ENCODE measurements at places on chromosomes 3 and 15. TPM values are rescaled to one million over a fixed set of nuclear protein-coding genes. Genes with fewer than 3 reads are reported as not detected.

Gene ABI3BP
- total RNA-seq, result not detected

GRCh38 chr15:92168066-92168683 is 225.5 kb upstream of the ST8SIA2 start:
- H3K4me1 ChIP-seq, result no peaks in the 10 kb centered on the region
- peaks cover 8% of the 10 kb centered on the region for H3K36me3 ChIP-seq
- no peaks in the 10 kb centered on the region for H3K27me3 ChIP-seq
- H3K4me3 ChIP-seq, result no peak overlapping the region
- no peak for DNase-seq
- no peak overlapping the region for H3K27ac ChIP-seq

Gene LRRC15
- total RNA-seq, result not detected

- DNase-seq, result no peak
- no peaks in the 10 kb centered on the region for H3K4me1 ChIP-seq
- H3K4me3 ChIP-seq, result no peak overlapping the region
- no peak overlapping the region for H3K27ac ChIP-seq
Measured at GRCh38 chr3:99741588-99741987, 76.1 kb upstream of the CMSS1 start.

DNA sequence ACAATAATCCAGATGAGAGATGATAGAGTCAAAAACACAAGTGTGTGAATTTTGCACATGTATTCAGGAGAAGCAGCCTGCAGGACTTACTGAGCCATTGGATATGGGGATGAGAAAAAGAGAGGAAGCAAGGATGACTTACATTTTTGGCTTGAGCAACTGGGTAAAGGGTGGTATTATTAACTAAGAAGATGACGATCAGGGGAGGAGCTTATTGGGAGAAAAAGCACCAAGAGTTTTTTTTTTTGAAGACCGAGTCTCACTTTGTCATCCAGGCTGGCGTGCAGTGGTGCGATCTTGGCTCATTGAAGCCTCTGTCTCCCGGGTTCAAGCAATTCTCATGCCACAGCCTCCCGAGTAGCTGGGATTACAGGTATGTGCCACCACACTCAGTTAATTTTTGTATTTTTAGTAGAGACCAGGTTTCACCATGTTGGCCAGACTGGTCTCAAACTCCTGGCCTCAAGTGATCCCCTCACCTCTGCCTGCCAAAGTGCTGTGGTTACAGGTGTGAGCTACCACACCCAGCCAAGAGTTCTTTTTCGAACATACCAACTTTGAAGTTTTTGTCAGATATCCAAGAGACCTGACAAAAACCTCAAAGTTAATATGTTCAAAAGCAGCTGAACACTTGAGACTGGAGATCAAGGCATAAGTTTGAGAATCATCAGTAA is 14.8 kb upstream of the SH3BP5 start:
- no peaks in the 10 kb centered on the region for H3K27me3 ChIP-seq
- H3K36me3 ChIP-seq, result peaks cover 7% of the 10 kb centered on the region
- H3K4me1 ChIP-seq, result peaks cover 51% of the 10 kb centered on the region
- H3K27ac ChIP-seq, result peak overlapping the region; percentile 23
- DNase-seq, result no peak
